ENCODE measurements at places on chromosomes 3 and 15. TPM values are rescaled to one million over a fixed set of nuclear protein-coding genes. Genes with fewer than 3 reads are reported as not detected.

The ACP3 gene
- not detected for total RNA-seq

The MORC1 gene
- total RNA-seq = not detected

The ALDH1L1 gene
- total RNA-seq = not detected

GRCh38 chr3:42292009-42292408 lies 26.0 kb upstream of the CCK start:
- DNase-seq = no peak

DNA sequence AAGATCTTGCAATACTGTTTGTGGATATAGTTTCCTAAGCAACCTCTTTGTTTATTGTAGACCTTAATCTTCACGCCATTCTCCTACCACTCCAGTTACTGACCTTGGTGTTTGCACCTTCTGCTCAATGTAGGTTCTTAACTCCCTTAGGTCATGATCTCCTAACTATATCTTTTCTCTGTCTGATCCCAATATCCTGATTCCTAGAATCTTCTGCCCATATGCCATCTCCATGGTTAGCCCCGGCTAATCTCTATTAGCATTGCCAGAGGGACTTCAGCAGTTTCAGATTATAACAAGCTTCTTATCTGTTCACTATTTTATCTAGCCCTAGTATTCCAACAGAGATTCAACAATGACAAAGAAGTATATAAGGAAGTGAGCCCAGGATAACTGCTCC lies 64.9 kb downstream of the IMPG2 start:
- no peak for DNase-seq

- no peak for DNase-seq
Observed at GRCh38 chr3:166257715-166258114, 420.5 kb upstream of the BCHE start.

- peak; percentile 60 for DNase-seq
Observed at GRCh38 chr3:143158014-143158988, 38.7 kb downstream of the CHST2 start.
